Endodermal cell (in vitro differentiated cells): ENCODE measurements at places on chromosomes 11 and 22. TPM values are rescaled to one million over a fixed set of nuclear protein-coding genes. Genes with fewer than 3 reads are reported as not detected.

DNA sequence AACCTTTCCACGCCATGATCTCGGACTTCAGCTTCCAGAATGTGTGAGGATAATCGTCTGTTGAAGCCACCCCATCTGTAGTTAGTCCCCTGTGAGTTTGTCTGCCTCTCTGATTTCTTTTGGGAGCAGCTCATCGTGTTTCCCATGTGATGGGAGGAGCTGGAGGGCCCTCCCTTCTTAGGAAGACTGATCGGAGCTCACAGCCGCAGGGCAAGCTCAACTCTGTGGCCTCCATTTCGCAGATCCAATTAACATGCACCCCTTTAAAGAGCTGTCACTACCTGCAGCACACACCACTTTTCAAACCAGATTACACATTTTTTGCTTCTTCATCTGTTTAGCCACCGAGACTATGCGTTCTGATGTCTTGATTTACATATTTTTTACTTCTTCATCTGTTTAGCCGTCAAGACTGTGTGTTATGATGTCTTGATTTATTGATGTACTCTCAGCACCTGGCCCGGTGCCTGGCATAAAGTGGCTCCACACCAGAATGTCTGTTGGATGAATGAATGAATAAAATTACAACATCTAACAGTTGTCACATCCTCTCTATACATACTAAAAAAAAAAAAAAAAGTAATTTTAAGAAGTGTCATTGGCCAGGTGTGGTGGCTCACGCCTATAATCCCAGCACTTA, 14.9 kb upstream of the PPFIA1 start:
- H3K4me1 ChIP-seq, result peaks cover 5% of the 10 kb centered on the region
- no peak overlapping the region for H3K27ac ChIP-seq
- H3K4me3 ChIP-seq, result no peak overlapping the region

DNA sequence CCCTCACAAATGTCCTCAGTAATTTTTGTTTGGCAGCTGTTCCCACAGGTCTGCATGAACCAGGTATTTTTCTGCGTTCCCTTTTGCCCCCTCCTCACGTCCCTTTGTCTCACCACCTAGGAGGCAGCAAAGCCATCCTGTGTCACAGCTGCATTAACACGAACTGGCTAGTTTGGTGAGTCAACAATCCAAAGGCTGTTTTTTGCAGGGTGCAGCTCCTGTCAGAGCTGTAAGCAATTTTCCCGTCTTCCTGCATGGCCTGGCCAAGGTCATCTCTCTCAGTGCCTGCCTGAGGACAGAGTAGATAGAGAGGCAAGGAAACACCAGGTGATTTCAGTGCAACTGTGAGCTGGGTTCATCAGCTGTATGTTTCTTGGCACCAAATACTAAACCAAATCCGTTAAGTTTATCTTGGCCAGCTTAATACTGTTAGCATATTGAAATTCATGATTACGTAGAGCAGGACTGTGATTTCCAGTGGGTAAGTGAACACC, 20.6 kb upstream of the VSIG10L2 start:
- peaks cover 2% of the 10 kb centered on the region for H3K4me1 ChIP-seq
- peaks cover 21% of the 10 kb centered on the region for H3K27me3 ChIP-seq
- H3K36me3 ChIP-seq, result no peaks in the 10 kb centered on the region
- peak; percentile 65 for DNase-seq

DNA sequence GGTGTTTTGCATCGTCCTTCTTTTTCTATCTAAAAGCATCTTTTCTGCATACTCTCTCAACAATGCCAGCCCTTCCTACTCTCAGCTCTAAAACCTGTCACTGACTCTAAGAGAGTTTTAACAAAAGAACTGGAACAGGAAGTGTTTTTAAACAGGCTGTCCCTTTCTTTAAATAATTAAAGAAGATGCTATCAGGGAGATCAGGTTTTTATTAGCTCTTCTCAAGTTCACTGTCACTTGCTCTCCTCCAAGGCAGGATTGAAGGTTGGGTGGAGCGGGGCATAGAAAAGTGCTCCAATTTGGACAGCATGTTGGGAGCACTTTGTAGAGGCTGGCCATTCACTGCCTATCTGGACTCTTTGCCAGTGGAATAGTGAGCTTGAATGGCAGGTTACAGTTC, 56.4 kb upstream of the BARX2 start:
- H3K4me3 ChIP-seq, result no peak overlapping the region
- H3K4me1 ChIP-seq, result peaks cover 20% of the 10 kb centered on the region
- no peaks in the 10 kb centered on the region for H3K36me3 ChIP-seq

DNA sequence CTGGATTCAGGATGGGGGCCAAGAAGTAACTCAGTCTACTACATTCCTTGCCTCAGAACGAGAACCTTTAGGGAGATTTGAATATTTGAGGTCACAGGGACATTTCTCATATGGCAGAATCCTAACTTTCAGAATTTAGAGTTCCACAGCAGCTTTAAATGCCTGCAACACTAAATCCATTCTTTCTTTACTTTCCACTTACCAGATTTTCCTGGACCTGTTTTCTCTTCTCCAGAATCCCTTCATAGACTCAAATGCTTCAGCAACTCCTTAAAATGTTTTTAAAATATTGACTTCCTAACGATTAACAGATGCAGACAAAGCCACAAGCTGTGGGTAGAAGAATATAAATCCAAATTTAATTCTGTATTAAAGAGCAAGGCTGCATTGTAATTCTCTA, 63.1 kb downstream of the PRSS23 start:
- peaks cover 23% of the 10 kb centered on the region for H3K27me3 ChIP-seq
- H3K4me1 ChIP-seq, result no peaks in the 10 kb centered on the region
- H3K36me3 ChIP-seq, result no peaks in the 10 kb centered on the region
- no peak overlapping the region for H3K4me3 ChIP-seq
- DNase-seq, result no peak

The GGTLC3 gene
- total RNA-seq, result not detected in 3 replicates
